GM23248 (cell line): ENCODE measurements at places on chromosomes 7 and 10. TPM values are rescaled to one million over a fixed set of nuclear protein-coding genes. Genes with fewer than 3 reads are reported as not detected.
A peak's percentile ranks its signal among the peaks of the same experiment; 100 is the strongest.

- DNase-seq: peak; percentile 45
Measured at GRCh38 chr7:92621561-92622023, 31.4 kb upstream of the FAM133B start.

- DNase-seq: no peak
Measured at GRCh38 chr7:87810130-87810529, 66.0 kb downstream of the SLC25A40 start.

The FAM24B gene
- total RNA-seq: 3.3 and 3.8 TPM in 2 replicates

The SH2B2 gene
- 0.86 and 7.1 TPM in 2 replicates for total RNA-seq

DNA sequence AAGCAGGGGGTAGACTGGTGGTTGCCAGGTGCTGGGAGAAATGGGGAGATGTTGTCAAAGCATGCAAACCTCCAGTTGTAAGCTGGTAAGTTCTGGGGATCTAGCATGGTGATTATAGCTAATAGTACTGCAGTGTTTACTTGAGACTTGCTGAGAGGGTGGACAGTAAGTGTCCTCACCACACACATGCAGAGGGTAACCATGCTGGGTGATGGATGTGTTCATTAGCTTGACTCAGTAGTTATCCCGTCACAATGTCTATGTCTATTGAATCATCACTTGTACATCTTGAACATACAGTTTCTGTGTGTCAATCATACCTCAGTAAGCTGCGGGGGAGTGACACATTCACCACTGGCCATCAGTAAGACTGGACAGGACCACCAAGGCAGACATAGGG, 42.1 kb downstream of the GSDME start:
- no peak for DNase-seq

The OR6V1 gene
- not detected in 2 replicates for total RNA-seq

The SPRN gene
- 0.22 and 0.76 TPM in 2 replicates for total RNA-seq

GRCh38 chr10:130817674-130818073, 493.8 kb downstream of the TCERG1L start:
- DNase-seq: no peak

The PLEKHA8 gene
- 10.3 and 15.3 TPM in 2 replicates for total RNA-seq

The CDHR3 gene
- total RNA-seq: 2.6 and 3.3 TPM in 2 replicates

GRCh38 chr7:43904533-43905208, 1.7 kb downstream of the URGCP start:
- DNase-seq: peak; percentile 79

The CDHR1 gene
- not detected in 2 replicates for total RNA-seq

- no peak for DNase-seq
Measured at GRCh38 chr7:68623030-68623429, 975.2 kb upstream of the AUTS2 start.

The ABCB1 gene
- 0.11 TPM in 1 of 2 replicates, not detected in the other for total RNA-seq

GRCh38 chr7:26399736-26400135, 108.1 kb downstream of the SNX10 start:
- DNase-seq: no peak

The SLC26A3 gene
- total RNA-seq: not detected in 2 replicates

GRCh38 chr7:131031099-131031868, 296.4 kb upstream of the MKLN1 start:
- DNase-seq: no peak

The SLC18A3 gene
- not detected in 2 replicates for total RNA-seq

- no peak for DNase-seq
Measured at GRCh38 chr10:127797339-127797738, 60.4 kb downstream of the FOXI2 start.

DNA sequence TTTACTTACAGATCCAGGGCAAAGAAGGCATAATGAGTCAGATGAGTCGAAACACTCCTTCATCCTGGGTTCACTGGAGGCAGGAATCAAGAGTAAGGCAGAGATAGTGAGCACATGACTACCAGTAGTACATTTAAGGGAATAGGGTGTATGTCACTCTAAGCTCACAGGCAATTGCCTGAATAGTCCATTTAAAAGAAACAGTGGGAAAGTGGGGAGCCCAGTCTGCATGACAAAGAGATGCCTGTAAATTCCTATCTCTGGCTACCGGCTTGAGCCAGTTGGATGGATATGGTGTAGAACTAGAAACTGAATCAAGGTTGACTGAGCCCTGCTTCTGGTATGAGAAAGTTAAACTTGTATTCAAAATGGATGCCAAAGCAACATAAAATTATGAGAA, 861.5 kb upstream of the ZWINT start:
- no peak for DNase-seq

The ZNF862 gene
- total RNA-seq: 2.9 and 9.7 TPM in 2 replicates

The PLXNA4 gene
- total RNA-seq: 0.32 and 0.89 TPM in 2 replicates
